ENCODE measurements at places on chromosomes 5 and 9.

DNA sequence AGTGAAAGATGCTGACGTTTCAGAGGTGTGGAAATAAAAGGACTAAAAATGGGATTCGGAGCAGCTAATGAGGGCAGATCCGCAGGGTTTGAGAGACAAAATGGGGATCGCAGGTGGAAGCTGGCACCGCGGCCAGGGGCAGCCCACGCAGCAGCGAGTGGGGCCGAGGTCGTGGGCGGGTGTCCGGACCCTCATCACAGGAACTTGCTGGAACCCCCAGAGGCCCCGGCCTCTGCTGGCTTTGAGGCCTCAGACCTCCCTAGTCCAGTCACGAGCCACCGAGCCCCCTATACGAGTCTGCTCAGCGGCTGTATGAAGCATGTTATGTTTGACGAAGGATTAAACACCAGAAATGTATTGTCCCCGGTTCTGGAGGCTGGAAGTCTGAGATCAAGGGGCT is 45.8 kb upstream of the FCN1 start:
- DNase-seq, result no peak

DNA sequence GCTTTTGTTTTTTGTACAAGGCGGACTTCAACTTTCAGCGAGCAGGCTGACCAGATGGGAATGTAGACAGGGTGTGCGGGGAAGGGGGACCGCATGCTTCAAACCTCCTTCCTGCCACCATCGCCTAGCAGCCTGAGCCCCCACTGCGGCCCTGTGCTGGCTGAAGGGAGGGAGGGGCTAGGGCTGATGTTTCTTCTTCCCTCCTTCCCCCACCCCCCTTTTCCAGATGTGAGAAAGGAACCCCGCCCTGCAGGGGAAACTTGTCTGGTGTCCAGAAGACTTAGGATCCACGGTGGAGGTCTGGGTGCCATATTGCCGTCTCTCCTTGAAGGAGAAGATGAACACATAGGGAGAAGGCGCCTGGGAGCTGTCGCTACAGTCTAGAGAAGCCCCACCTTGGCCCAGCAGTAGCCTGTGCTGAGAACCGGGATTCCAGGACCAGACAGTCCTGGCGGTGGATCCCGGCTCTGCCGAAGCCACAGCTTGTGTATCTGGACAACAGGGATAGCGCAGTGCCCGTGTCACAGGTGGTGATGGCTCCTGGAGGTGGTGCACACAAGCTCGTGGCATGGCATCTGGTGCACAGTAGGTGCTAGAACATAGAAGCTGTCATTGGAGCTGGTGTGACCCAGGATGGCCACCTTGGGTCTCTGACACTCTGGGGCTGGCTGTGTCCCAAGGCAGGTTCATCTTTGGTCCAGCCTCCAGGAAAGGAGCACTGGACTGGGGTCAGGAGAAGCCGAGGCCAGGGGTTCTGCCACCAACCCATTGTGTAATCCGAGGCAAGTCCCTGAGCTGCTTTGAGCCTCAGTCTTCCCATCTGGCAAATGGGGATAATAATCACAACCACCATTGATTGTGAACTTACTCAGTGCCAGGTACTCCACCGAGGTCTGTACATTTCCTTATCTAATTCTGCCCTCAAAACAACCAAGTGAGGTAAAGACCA is 205.6 kb downstream of the C9orf50 start:
- DNase-seq, result no peak

GRCh38 chr9:27589462-27589861 is 16.2 kb upstream of the C9orf72 start:
- no peak for DNase-seq

DNA sequence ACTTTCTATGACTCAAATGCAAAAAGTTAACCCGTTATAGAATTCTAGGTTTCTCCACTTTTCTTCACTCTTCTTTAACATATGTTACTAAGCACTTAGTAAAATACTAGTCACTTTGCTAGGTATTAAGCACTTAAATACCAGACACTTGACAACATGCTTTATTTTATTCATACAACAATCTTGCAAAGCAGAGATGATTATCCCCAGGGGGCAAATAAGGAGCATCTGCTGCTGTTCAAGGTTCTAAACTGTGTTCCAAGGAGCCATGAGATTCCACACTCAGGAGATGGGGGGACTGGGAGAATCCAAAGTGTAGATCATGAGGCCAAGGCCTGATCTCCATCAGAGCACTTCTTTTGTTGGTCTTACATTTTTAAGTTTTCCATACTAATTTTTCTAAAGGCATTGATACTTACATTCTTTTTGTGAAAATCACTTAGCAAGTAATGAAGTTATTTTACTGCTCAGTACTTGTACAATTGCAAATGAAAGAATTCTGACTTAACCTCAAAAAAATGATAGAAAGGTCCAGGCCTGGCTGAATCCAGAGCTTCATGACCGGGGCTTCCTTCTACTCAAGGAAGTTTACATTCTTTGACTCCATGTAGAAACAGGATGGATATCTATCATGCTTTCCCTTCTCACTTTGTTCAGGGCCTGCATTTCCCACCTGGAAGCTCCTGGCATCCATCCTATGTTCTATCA is 504.4 kb upstream of the WWC1 start:
- DNase-seq, result no peak

DNA sequence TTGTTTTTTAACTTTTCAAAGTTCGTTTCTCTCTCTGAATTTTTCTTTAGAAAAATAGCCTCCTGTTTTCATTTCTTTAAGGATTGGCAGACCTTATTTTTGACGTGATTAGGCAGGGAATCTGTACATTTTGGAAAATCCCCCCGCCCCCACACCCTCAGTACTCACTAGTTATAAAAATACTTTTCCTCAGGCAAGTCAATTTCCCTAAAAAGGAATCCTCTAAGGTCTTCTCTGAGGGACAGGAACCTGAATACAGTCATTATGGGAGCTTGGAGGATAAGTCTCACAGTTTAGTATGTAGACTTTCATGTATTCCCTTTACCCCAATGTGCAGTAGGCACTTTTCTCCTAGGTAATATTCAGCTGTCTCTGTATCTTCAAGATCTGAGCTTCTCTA is 3.9 kb upstream of the FER start:
- DNase-seq, result no peak

- no peak for DNase-seq
Measured at GRCh38 chr5:116532762-116533525, 41.7 kb downstream of the SEMA6A start.

- DNase-seq, result peak; percentile 62
Measured at GRCh38 chr5:109739741-109740728, 50.3 kb downstream of the MAN2A1 start.

- no peak for DNase-seq
Measured at GRCh38 chr9:99213197-99213596, 8.5 kb downstream of the ALG2 start.

GRCh38 chr5:159419576-159419975 is 89.3 kb upstream of the IL12B start:
- peak; percentile 19 for DNase-seq

- DNase-seq, result no peak
Measured at GRCh38 chr5:30183795-30184194, 1009.7 kb upstream of the CDH6 start.

- peak; percentile 20 for DNase-seq
Measured at GRCh38 chr5:51381761-51382474, 1.3 kb upstream of the ISL1 start.

DNA sequence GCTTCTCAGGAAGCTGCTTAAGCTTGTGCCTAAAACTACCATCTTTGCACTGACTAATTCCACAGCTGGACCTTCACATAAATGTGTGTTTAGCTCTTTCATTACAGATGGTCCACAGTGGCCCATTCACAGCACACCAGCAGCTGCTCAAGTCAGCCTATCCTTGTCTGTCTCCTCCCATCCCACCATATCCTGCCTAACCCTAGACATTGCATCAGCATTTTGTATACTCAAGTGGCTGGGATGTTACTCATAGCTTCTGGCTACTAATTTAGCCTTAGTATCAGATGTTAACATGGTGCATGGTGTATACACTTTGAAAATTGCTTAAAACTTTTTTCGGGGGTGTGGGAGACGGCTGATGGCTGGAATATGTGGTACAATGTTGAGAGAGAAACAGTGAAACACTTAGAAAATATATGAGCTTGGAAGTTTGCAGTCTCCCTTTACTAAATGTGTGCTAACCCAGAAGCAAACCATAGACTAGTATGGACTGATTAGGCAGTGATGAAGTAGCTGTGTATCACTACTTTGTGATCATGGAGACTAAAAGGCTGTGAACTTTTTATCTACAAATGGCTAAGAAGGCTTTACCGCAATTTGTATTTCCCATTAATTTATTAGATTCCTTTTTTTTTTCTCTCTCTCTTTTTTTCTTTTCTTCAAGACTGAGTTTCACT is 83.1 kb downstream of the JMY start:
- DNase-seq, result peak; percentile 87

GRCh38 chr5:138177941-138178515 is 402 bp downstream of the BRD8 start:
- peak; percentile 63 for DNase-seq

DNA sequence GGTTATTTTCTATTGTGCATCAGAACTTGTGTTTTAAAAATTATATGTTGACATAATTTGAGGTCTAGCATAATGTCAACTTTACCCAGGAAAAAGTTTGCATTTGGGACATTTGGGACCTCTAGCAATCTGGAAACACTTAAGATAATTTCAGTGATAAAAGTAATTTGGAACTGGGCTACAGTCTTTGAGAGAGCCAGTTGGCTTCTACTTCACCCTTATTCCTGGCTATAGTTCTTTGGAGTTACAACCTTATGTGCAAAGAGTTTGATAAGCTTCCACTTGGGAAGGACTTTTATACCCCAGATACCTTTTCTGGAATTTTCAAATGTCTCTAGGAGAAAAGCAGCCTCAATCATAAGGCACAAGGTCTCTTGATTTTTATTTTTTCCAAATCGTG is 139.3 kb downstream of the ARRDC3 start:
- DNase-seq, result no peak

DNA sequence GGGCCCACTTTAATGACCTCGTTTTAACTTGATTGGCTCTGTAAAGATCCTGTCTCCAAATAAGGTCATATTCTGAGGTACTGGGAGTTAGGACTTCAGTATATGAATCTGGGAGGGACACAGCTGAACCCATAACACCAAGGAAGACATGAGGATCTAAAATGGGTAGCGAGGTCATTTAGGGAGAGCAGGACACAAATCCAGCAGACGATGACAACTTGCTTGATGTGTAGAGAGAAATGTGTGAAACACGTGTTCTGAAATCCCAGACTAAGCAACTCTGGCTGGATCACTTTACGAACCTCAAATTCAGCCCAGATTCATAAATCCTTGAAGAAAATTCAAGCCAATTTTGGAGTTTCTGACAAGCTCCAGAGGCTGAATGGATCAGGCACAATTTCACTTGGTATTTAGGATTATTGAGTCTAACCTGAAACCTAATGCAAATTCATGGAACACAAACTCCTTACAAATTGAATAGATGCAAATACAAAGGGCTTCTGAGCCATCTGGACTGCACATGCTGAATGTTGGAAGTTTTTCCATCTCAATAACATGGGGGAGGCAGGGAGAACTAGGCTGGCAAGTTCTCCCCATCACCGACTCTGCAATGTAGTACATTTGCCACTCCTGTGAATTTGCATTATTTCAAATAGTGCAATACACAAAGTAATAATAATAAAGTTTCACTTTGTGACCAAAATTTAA is 74.0 kb upstream of the SLC30A5 start:
- DNase-seq, result no peak

- DNase-seq, result no peak
Measured at GRCh38 chr5:154653764-154654485, 101.3 kb upstream of the LARP1 start.

DNA sequence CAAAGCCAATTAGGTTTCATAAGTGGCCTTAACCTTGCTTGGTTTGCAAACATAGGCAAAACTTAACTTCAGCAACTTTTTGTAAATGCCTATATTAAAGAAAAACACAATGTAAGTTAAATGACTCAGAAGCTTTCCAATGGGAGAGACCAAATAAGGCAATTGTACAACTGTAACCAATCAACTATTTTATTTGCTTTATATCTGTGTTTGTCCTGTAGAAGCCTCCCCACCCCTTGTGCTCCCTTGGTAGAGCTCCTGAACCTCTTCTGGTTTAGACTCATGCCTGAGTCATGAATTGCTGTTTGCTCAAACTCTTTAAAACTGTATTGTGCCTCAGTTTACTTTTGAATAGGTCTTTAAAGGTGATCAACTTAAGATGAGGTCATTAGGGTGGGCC is 3.0 kb upstream of the C1QTNF3 start:
- peak; percentile 40 for DNase-seq

DNA sequence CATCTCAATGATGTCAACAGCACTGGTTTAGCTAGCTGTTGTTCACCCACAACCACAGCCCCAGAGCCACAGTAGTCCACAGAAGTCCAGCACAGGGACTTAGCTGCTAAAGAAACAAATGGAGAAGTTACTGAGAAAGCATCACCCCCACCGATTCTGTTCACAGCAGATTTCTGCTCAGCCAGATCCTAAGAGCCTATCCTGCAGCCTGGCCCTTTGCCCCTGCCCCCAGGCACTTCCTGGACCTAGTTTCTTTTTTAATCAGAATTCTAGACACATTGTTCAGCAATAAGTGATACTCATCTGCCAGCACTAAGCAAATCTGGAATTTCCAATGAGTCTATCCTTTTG is 7.4 kb downstream of the B4GALT1 start:
- peak; percentile 86 for DNase-seq

DNA sequence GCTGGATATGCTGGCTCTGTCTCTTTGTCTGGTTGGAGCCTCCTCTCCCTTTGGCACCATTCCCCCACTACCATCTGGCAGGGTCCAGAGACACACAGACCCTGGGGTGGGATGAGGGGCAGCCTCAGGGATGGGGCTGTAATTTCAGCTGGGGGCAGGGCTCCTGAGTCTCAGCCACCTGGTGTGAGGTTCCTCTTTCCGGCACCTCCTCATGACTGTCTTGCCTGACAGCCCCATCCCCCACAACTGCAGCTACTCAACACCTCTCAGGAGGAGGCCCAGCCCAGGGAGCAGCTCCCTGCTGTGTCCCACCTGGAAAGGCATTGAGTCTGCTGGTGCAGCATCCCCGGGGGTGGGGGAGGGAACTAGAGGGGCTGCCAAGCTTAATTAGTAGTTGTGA is 11.7 kb upstream of the RPS14 start:
- no peak for DNase-seq

DNA sequence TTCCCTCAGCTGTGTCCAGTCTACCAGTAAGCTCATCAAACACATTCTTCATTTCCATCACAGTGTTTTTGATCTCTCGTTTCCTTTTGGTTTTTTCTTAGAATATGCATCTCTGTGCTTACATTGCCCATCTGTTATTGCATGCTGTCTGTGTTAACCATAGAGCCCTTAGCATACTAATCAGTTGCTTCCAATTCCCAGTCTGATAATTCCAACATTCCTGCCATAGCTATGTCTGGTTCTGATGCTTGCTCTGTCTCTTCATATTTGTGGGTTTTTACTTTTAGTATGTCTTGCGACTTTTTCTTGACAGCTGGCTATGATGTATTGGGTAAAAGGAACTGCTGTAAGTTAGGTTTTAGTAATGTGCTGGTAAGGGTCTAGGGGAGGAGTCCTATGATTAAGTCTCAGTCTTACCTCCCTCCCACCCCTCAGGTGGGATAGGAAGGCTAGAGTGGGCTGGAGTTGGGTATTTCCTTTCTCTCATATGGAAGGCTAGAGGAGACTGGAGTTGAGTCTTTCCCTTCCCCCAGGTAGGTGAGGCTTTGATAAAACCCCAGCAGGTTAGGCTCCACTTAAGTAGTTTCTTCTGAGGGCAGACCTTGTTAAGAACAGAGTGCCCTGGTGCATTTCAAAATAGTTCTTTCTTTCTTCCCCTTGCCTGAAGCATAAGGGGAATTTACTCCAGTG is 99.1 kb upstream of the RASGRF2 start:
- DNase-seq, result no peak
